ENCODE measurements at places on chromosomes 7 and 10.
A peak's percentile ranks its signal among the peaks of the same experiment; 100 is the strongest.

GRCh38 chr7:115672024-115672423 lies 358.5 kb downstream of the TFEC start:
- DNase-seq = no peak

GRCh38 chr7:7909376-7909775 lies 59.2 kb upstream of the GLCCI1 start:
- DNase-seq = no peak

GRCh38 chr10:34358729-34359434 lies 456.2 kb downstream of the PARD3 start:
- no peak for DNase-seq

GRCh38 chr7:15554744-15555143 lies 7.1 kb downstream of the AGMO start:
- DNase-seq = no peak

DNA sequence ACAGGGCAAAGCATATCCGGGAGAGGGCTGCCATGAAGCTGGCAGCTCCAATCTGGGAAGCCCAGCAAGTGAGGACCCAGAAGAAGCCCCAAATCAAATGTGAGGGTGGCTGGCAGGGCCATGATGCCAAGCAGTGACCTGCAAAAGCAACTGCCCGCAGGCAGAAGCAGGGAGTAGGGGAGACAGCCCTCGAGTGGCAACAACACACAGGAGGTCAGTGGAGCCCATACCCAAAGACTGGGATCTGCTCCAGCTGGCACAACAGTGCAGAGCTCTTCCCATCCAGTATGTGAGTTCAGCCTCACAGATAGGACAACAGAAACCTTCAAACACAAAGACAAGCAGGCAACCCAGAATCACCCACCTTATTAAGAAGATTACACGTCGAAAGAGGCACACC lies 45.0 kb downstream of the GRID1 start:
- DNase-seq = no peak

GRCh38 chr10:113899952-113900598 lies 45.6 kb downstream of the NHLRC2 start:
- DNase-seq = no peak

DNA sequence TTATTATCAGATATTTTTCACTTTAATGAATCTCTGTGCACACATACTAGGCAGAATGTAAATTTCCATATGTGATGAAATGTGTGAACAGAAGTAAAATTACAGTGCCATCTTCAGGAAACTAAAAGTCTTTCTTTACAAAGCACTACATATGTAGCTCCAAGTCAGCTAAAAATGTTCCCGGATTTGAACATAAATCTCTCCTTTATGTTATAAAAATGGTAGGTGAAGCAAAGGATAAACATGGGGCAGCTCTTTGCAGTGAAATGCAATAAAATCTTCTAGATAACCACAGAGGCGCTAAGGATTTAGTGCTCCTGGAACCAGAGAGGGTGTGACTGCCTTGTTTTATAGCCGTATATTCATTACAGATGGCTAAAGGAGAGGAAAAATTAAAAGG lies 104.9 kb upstream of the C7orf33 start:
- DNase-seq = no peak

DNA sequence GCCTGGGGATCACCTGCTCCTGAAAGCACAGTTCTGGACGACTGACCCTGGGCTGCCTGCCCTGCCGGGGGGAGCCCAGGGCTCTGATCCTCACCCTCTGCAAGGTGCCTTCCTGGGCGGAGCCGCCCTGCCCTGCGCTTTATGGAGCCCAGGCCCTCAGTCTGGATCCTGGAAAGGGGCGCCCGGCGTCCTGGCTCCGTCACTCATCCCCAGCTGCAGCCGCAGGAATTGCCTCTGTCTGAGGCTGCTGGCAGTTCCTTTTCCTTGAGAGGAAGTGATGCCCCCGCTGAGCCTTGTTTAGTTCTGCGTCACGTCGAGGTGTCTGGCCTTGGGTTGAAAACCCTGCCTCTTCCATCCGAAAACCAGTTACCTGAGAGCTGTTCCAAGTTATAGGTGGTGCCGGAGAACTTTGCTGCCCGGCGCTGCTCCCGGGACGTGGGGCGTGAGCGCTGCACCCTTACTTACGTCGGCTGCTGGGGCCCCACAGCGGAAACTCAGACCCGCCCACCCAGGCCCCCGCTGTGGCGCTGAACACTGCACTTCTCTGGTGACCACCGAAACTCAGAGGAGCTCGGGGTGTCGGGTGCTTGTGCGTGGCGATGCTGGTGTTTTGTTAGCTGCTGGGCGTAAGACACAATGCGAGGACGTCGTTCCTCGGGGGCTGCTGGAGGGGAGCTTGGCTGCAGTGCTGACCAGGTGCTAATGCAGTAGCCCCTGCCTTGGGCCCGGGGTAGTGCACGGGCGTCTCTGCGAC lies 5.4 kb downstream of the MAFK start:
- no peak for DNase-seq

GRCh38 chr7:78542541-78542940 lies 744.0 kb downstream of the PHTF2 start:
- DNase-seq = no peak

DNA sequence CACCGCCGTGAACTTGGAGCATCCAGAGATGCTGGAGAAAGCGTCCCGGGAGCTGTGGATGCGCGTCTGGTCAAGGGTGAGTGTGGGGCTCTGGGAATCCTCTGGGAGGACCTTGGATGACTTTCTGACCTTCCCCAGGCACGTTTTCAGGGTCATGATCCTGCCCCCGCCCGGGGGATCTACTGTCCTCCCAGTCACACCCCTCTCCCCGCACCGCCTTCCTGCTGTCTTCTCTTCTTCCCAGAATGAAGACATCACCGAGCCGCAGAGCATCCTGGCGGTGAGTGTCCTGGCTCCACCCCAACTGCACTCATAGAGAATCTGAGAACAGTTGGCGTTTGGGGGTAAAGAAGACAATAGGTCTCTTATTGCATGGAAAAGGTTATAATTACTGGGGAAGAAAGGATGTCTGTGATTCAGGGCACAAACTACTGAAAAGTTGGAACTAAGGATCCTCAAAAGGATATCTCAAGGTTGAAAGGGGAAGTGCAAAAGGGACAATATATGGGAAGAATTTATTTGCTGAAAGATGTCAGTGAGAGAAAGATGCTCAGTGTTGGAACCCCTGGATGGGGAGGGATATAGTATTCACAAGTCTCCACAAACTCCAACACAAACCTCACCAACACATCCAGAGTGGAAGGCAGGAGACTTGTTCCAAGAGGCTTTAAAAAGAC lies 1.9 kb downstream of the GSTK1 start:
- peak; percentile 30 for DNase-seq

GRCh38 chr10:91756286-91756685 lies 41.9 kb upstream of the TNKS2 start:
- DNase-seq = no peak

DNA sequence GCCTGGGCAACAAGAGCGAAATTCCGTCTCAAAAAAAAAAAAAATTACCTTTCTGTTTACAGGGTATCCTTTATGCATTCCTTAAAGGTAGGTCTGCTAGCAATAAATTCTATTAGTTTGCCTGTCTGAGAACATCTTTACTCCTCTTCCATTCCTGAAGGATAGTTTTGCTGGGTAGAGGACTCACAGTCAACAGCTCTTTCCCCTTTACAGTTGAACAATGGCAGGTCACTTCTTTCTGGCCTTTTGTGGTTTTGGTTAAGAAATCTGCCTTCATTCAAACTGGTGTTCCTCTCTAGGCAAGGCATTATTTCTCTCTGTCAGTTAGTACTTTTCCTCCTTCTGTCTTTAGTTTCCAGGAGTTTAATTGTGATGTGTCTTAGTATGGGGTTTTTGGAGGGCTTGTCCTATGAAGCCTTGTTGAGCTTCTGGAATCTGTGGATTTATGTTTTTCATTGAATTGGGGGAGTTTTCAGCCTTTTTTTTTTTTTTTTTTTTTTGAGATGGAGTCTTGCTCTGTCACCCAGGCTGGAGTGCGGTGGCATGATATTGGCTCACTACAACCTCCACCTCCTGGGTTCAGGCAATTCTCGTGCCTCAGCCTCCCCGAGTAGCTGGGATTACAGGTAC lies 4.8 kb upstream of the DNAAF5 start:
- DNase-seq = no peak

DNA sequence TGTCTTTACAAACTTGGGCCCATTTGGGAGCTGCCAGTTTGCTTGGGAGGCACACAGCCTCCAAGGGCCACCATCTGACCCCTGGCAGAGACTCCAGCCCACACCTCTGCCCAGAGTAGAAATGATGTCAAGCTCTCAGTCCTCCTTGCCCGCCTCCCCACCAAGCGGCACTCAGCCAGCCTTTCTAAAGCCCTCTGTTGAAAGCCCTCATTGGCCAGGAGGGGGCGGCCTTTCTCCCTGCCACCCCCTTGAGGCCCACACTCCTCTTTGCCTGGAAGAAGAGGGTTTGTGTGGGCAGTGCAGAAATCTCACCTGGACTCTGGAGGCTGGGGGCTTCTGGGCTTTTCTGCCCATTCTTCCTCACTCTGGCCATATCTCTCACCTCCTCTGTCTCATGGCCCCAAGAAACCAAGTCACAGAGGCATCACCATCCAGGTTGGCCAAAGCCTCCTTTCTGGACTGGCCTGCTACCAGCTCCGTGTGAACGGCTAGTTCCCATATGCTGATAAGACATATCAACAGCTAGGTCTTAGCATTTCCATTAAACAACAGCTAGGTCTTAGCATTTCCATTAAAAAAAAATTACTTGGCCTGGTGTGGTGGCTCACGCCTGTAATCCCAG lies 36.1 kb downstream of the UBTD1 start:
- peak; percentile 73 for DNase-seq

GRCh38 chr10:100799881-100800280 lies 54.5 kb downstream of the PAX2 start:
- no peak for DNase-seq

- DNase-seq = no peak
These were observed 5.9 kb upstream of the HMX2 start for GRCh38 chr10:123141791-123142700.

GRCh38 chr10:7471720-7472367 lies 61.0 kb upstream of the SFMBT2 start:
- DNase-seq = peak; percentile 21

GRCh38 chr10:52437205-52437646 lies 123.1 kb downstream of the DKK1 start:
- no peak for DNase-seq

DNA sequence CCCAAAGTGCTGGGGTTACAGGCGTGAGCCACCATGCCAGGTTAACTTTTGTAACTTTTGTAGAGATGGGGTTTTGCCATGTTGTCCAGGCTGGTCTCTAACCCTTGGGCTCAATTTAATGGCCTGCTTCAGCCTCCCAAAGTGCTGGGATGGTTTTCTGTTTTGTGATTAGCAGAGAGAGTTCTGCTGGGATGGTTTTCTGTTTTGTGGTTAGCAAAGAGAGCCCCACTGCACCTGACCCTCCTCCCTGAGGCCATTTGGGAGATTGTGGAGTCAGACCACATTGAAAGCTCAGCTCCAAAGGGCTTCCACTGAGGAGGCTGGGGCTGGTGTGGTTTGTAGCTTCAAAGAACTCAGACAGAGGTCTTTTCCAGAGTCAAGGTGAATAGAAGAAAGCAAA lies 29.6 kb upstream of the CUX1 start:
- DNase-seq = no peak

DNA sequence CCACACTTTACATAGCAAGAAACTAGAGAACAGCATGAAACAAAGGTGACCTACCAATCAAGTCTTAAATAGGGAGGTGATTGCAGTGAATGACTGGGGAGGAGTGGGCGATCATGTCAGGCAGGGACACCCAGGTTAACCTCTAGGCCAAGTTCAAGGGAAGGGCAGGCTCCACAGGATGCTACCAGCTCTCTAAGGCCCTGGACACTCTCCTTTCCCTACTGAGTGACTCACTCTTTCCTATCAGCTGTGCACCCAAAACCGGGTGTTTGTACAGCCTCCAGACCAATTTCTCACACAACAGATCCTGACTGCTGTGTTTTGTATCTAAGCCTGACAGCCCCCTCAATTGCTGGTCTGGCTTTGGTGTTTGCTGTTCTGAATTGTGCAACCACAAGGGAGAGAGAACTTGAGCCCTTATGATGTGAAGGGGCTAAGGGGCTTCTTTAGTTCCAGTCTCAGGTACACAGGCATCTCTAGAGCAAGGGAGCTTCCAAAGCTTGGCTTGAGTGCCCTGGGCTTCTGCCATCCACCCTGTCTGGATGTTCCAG lies 107.8 kb downstream of the TBXAS1 start:
- DNase-seq = peak; percentile 18

DNA sequence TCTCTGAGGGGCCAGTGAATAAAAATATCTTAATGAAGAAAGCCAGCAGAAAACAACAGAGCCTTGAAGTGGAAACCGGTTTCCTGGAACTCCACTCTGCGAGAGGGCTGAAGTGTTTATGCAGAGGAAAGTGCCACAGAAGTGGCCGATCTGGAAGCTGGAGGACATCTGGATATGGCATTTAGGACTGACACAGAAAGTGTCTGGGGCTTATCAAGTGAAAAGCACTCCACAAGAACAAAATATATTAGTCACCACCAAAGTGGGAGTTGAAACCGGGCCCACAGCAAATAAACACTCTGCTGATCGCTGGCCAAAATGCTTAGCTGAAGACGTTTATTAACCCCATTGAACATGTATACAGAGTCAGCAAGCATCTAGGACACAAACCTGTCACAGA lies 7.8 kb downstream of the NOD1 start:
- DNase-seq = no peak

- no peak for DNase-seq
These were observed 15.6 kb downstream of the RRP12 start for GRCh38 chr10:97385565-97385964.

DNA sequence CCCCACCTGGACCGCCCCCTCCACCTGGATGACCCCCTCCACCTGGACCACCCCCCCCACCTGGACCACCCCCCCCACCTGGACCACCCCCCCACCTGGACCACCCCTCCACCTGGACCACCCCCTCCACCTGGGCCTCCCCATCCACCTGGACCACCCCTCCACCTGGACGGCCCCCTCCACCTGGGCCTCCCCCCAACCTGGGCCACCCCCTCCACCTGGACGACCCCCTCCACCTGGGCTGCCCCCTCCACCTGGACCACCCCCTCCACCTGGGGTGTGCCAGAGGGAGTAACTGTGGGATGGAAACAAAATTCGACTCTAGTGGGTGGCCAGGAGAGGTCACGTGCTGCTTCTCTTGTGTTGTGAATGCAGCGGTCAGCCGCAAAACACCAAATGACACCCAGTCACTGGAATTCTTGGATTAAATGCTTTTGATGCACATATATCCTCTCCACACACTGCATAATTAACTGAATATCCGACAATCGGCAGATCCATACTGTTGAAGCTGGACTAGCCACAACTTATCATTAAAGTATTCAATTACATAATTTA lies 316.7 kb downstream of the PTPRN2 start:
- DNase-seq = no peak

DNA sequence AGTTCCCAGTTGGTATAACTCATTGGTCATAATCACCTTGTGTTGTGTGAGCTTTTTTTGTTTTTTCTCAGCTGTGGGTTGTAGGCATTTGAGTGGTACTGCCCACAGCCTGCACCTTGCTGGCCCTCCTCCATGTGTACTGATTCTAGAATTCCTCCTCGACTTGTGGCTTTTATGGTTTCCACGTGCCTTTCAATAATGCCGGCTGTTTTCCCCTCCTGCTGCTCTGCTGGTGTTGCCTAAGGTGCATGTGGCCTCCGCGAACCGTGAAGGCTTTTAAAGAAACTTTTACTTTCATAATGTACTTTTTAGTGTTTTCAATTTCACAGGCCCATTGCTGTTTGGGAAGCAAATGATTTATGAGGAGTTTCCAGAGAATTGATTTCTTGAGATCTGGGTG lies 518.0 kb downstream of the REEP3 start:
- DNase-seq = no peak

- peak; percentile 22 for DNase-seq
These were observed 19.7 kb downstream of the SUFU start for GRCh38 chr10:102523250-102524029.

GRCh38 chr10:92222603-92223262 lies 68.1 kb downstream of the CPEB3 start:
- DNase-seq = no peak

GRCh38 chr10:30557884-30558283 lies 71.7 kb downstream of the LYZL2 start:
- DNase-seq = no peak

All from activated CD4-positive, alpha-beta T cell treated with anti-CD3 and anti-CD28 coated beads for 36 hours (primary cell).